ENCODE measurements at places on chromosomes 6 and 20.

DNA sequence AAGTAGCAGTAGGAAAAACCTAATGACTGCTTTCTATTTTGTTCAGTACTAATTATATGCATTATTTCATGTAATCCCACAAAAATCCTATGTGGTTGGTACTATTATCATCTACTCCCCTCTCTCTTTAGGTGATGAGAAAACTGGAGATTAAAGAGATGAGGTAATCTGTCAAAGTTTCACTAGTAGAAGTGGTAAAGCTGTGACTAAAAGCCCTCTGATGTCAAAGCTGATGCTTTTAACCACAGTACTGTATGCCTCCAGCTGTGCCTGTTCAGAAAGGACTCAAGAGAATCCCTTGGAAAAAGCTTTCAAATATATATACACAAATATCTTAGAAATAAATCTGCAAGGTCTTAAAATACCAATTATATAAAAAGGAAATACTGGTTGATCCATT, 38.0 kb downstream of the PHIP start:
- no peaks in the 10 kb centered on the region for H3K27me3 ChIP-seq
- peaks cover 13% of the 10 kb centered on the region for H3K4me1 ChIP-seq
- H3K27ac ChIP-seq, result no peak overlapping the region

DNA sequence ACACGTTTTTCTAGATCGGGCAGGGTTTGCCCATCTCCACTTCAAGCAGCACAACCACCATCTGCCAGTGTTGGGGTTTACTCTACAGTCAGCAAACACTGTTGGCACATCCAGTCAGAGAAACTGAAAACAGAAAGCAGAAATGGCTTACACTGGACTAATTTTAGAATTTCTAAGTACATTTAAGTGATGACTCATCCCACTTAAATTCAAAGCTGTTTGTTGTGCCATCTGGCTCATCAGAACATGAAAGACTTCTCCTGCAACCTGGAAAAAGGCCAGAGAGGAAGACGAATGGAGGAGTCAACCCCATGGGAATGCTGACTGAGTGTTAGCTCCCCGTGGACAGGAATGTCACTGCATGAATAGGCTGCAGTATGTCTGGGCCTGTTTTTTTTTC, 21.8 kb downstream of the FAM209B start:
- no peak for DNase-seq
- no peaks in the 10 kb centered on the region for H3K36me3 ChIP-seq
- no peak overlapping the region for H3K27ac ChIP-seq
- no peaks in the 10 kb centered on the region for H3K27me3 ChIP-seq
- no peaks in the 10 kb centered on the region for H3K4me1 ChIP-seq

GRCh38 chr20:5652626-5653553, 97.3 kb upstream of the SHLD1 start:
- no peak overlapping the region for H3K4me3 ChIP-seq
- no peak for DNase-seq
- H3K27ac ChIP-seq, result no peak overlapping the region

GRCh38 chr6:79607000-79607399, 24.1 kb upstream of the SH3BGRL2 start:
- no peaks in the 10 kb centered on the region for H3K4me1 ChIP-seq
- H3K4me3 ChIP-seq, result no peak overlapping the region
- no peak for DNase-seq
- H3K27me3 ChIP-seq, result no peaks in the 10 kb centered on the region
- no peaks in the 10 kb centered on the region for H3K36me3 ChIP-seq

DNA sequence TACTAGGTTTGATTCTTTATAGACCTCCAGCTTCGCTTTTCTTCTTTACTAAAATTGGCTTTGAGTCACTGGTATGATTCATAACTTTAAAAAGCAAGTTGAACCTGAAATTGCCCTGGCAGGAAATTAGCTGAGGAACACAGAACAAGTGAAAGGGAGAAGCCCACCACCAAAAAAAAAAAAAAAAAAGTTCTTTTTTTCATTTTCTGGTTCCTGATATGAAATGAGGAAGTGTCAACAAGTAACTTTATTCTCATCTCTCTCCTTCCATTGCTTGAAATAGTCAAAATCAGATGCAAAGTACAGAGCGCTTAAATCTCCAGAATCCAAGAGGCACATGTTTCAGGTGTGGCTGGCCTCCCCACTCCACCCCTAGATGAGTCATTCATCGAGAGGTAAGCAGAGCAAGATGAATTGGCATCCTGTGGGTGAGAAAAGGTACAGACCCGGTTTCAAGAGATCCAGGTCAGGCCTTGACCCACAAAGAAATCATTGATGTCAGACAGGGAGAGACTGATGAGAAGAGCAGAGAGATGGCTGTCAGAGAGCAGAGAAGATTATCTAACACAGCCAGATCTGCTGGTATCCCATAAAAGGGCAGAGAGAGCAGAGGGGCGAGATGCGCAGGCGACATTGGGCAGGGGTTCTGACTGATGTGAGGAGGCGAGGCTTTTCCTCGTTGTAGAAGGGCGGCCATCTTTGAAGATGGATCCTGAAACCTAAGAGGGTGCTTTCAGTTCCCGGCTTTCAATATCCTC, 54.8 kb upstream of the MBOAT1 start:
- H3K27ac ChIP-seq, result no peak overlapping the region
- H3K27me3 ChIP-seq, result no peaks in the 10 kb centered on the region
- no peak overlapping the region for H3K4me3 ChIP-seq
- no peaks in the 10 kb centered on the region for H3K4me1 ChIP-seq
- no peaks in the 10 kb centered on the region for H3K36me3 ChIP-seq
- DNase-seq, result no peak

- H3K27ac ChIP-seq, result no peak overlapping the region
These were observed 153.7 kb downstream of the TMEM242 start for GRCh38 chr6:157169656-157170055.

- no peaks in the 10 kb centered on the region for H3K4me1 ChIP-seq
- no peak overlapping the region for H3K27ac ChIP-seq
- no peak for DNase-seq
- H3K27me3 ChIP-seq, result no peaks in the 10 kb centered on the region
- H3K4me3 ChIP-seq, result no peak overlapping the region
These were observed 7.9 kb downstream of the BPIFB3 start for GRCh38 chr20:33061658-33062028.

GRCh38 chr20:45497971-45498494, 17.4 kb downstream of the SPINT3 start:
- no peak for DNase-seq
- H3K4me1 ChIP-seq, result no peaks in the 10 kb centered on the region
- no peaks in the 10 kb centered on the region for H3K36me3 ChIP-seq
- no peak overlapping the region for H3K4me3 ChIP-seq
- H3K27me3 ChIP-seq, result no peaks in the 10 kb centered on the region

GRCh38 chr6:136550330-136551071, at the start of gene MAP7:
TSS of gene MAP7 (minus strand) at chr6:136550422. CDS start at chr6:136550408, 14 bp downstream.
- H3K27ac ChIP-seq, result no peak within 1 kb of the TSS
- H3K4me1 ChIP-seq, result peaks cover 13% of the 10 kb centered on the region
- H3K36me3 ChIP-seq, result no peaks in the 10 kb centered on the region
- peak within 1 kb of the TSS; percentile 33 for H3K4me3 ChIP-seq
- peak; percentile 72 for DNase-seq

DNA sequence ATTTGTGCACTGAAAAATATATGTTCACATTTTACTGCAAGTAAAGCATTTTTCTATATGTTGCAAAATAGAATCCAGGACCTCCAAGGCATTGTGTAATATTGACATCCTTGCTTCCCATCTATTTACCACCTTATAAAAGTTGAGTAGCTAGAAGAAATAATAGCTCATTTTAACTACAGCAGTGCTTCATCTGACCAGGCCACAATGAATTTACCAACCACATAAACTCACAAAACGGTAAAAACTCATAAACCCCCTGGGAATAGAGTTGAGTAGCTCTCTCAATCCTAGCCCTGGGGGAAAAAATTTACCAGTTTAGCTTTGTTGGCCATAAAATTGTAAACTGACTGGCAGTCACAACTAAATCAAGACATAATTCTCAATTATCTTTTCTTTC, 3.9 kb downstream of the ATXN1 start:
- no peaks in the 10 kb centered on the region for H3K36me3 ChIP-seq
- H3K4me3 ChIP-seq, result no peak overlapping the region
- H3K27ac ChIP-seq, result no peak overlapping the region
- peaks cover 22% of the 10 kb centered on the region for H3K4me1 ChIP-seq

DNA sequence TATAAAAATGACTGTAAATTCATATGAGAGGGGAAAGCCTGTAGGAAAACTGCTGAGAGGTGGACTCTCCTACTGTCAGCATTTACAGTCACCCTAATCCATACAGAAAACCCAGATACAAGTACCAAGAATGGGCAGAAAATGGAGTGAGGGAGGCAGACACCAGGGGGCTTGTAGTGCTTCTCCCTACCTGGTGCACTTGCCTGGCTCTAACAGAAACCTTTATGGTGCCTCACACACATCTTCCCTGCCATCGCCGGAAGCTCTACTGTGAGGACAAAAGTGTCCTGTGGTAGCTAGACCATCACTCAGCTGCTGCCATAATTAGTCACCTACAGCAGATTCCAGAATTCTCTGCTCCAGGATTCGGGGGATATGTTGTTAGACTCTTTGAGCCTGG, 441.3 kb downstream of the TFAP2B start:
- H3K27me3 ChIP-seq, result no peaks in the 10 kb centered on the region
- DNase-seq, result no peak
- no peak overlapping the region for H3K27ac ChIP-seq
- H3K36me3 ChIP-seq, result no peaks in the 10 kb centered on the region
- no peaks in the 10 kb centered on the region for H3K4me1 ChIP-seq
- no peak overlapping the region for H3K4me3 ChIP-seq

DNA sequence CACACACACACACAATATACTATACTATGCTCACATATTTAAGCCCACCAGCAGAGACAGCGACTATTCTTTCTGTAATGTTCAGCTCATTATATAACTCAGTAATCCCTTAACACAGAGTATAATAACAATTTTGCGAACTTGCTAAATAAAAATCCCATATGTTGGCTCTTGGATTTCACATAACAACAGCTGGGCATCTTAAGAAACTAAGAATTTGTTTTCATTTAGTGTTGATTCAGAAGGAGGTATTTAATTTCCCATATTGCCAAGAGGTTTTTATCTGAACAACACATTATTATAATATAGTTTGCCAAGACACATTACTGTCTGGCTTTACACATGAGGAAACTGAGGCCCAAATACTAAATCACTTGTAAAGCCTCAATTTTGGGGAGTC, 7.4 kb downstream of the ECT2L start:
- H3K4me1 ChIP-seq, result no peaks in the 10 kb centered on the region
- no peaks in the 10 kb centered on the region for H3K27me3 ChIP-seq
- H3K4me3 ChIP-seq, result no peak overlapping the region
- no peak overlapping the region for H3K27ac ChIP-seq
- no peaks in the 10 kb centered on the region for H3K36me3 ChIP-seq
- DNase-seq, result no peak

GRCh38 chr6:54377776-54378175, 69.5 kb downstream of the TINAG start:
- H3K4me1 ChIP-seq, result no peaks in the 10 kb centered on the region
- DNase-seq, result no peak
- H3K27me3 ChIP-seq, result no peaks in the 10 kb centered on the region
- no peak overlapping the region for H3K27ac ChIP-seq
- H3K4me3 ChIP-seq, result no peak overlapping the region

- DNase-seq, result no peak
- H3K36me3 ChIP-seq, result no peaks in the 10 kb centered on the region
- no peaks in the 10 kb centered on the region for H3K4me1 ChIP-seq
These were observed 47.7 kb downstream of the STMND1 start for GRCh38 chr6:17149571-17149970.

- no peak for DNase-seq
- no peak overlapping the region for H3K4me3 ChIP-seq
- H3K36me3 ChIP-seq, result no peaks in the 10 kb centered on the region
- no peaks in the 10 kb centered on the region for H3K27me3 ChIP-seq
These were observed 280.1 kb upstream of the RGS17 start for GRCh38 chr6:153411070-153411648.

GRCh38 chr6:162638931-162639574, 88.5 kb downstream of the PRKN start:
- no peaks in the 10 kb centered on the region for H3K4me1 ChIP-seq
- no peak overlapping the region for H3K27ac ChIP-seq

DNA sequence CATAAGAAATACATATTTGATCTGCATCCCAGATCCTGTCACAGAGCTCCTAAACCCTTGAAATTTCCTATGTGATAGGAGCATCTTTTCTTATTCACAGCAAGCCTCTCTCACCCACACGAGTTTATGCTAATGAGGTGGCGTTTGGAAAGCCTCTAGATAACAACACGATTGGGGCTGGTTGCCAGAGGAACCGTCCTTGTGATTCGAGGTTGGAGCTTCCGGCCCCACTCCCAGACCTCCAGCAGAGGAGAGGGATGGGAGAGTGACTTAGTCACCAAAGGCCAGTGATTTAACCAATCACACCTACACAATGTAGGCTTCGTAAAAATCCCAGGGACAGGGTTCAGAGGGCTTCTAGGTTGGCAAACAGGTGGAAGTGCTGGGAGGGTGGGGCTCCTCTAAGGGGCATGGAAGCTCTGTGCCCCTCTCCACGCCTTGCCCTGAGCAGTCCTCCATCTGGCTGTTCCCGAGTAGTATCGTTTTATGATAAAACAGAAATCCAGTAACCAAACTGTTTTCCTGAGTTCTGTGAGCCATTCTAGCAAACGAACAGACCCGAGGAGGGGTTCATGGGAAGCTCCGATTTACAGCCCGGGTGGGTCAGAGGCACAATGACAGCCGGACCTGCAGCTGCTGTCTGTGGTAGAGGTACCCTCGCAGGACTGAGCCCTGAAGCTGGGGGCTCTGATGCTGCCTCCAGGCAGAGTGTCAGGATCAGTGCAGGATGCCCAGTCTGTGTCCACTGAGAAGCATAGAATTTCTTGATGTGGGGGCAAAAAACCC, 238.1 kb upstream of the ARID1B start:
- H3K27me3 ChIP-seq, result no peaks in the 10 kb centered on the region
- H3K4me1 ChIP-seq, result no peaks in the 10 kb centered on the region
- no peaks in the 10 kb centered on the region for H3K36me3 ChIP-seq
- no peak for DNase-seq
- no peak overlapping the region for H3K4me3 ChIP-seq
- no peak overlapping the region for H3K27ac ChIP-seq

DNA sequence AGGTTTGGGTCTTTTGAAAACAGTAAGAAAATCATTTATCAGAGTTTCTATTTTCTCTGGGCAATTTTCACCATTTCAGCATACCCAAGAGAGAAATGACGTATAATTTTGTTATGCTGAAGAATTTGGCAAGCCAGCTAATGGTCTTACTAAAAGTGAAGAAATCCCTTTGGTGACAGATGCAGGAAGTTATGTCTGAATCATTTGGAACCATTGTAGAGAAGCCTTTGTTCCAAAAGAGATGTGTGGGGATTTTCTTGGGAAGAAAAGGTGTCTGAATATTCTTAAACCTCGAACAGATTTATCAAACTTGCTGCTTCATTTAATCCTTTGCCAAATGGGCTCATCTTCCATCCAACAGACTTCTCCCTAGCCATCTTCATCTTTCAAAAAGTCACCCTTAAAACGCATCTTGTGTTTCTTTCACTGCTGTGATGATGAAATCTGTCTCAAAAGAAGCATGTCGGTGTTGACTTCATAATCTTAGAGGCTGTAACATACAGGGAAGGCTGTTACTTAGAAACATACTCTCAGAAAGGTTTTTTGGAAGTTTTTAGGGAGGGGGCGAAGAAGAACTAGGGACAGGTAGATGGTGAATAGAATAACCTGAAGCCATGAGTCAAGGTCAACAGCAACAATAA, 39.5 kb downstream of the CITED2 start:
- no peak overlapping the region for H3K4me3 ChIP-seq
- no peaks in the 10 kb centered on the region for H3K36me3 ChIP-seq
- H3K4me1 ChIP-seq, result no peaks in the 10 kb centered on the region
- no peak for DNase-seq
- H3K27ac ChIP-seq, result no peak overlapping the region
